ENCODE measurements at places on chromosomes 3 and 15. TPM values are rescaled to one million over a fixed set of nuclear protein-coding genes. Genes with fewer than 3 reads are reported as not detected.

DNA sequence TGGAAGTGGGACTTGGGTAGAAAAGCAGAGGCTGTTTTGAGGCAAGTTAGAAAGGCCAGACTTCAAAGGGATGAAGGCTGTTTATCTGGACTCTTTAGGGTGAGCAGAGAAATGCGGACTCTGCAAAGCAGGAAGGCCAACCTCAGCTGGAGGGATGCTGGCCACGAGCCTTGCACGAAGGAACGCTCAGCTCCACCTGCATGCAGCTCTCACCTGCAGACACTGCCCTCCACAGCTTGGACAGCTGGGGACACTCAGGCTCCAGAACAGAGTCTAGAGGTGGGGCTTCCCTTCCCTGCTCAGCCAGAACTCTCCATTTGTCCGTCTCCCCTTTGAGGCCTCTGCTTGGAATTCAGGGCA, 229.7 kb downstream of the ADAMTS17 start:
- peaks cover 4% of the 10 kb centered on the region for H3K4me1 ChIP-seq
- peak overlapping the region; percentile 99 for H3K27ac ChIP-seq
- H3K27me3 ChIP-seq = no peaks in the 10 kb centered on the region

DNA sequence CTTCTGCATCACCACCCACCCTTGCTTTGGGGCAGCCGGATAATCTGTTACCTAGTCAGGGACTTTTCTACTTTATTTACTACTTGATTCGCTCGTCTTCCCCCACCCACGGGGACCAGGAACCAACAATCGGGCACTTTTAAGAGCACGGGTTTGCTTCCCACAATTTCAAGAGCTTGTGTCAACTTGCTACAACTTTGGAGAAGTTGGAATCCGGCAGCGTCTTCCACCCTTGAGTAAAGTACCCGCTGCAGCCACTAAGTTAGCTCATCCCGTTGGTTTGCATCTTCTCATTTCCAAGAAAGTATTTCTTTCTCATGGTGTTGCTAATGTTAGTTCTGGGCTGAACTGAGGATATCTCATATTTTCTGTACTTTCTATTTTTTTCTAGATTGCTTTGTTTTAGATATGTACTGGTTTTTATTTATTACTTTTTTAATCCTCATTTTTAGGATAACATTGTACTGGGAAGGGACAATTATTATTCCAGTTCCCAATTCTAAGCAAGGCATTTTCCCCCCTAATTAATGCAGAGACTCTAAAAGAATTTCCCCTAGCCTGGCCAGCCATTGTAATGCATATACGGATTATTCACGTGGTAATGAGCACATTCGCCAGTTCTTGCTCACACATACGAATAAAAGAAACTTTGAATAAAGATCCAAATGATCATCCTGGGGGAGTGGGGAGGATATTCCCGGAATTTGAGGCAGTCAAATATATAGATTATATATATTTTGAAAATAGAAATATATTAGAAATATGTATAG, 4.0 kb downstream of the SOX2 start:
- no peak overlapping the region for H3K4me3 ChIP-seq
- H3K36me3 ChIP-seq = no peaks in the 10 kb centered on the region
- no peak for DNase-seq
- no peaks in the 10 kb centered on the region for H3K4me1 ChIP-seq
- no peaks in the 10 kb centered on the region for H3K27me3 ChIP-seq

CHCHD6 gene
- total RNA-seq = 11.0 TPM

CCR8 gene
- total RNA-seq = not detected

Measured in aorta (tissue), 5 donors.